ENCODE measurements at places on chromosomes 2 and 18. TPM values are rescaled to one million over a fixed set of nuclear protein-coding genes. Genes with fewer than 3 reads are reported as not detected.

DNA sequence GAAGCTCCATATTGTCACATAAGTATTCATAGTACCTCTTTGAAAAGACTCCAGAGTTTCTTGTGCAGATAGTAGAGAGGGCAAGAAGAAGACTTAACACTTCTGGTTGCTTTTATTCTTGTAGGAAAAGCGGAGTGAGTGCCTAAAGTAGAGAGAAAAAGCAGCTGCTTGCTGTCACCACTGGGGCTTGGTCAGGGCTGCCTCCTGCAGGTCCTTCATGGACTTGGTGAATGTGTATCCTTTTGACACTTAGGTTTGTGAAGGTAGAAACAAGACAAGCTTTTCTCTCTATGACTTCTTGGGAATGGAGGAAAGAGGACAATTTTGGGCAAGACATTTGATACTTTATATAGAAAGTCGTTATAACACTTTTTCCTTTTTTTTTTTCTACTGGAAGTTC, 312.8 kb upstream of the FANCL start:
- peak; percentile 5 for DNase-seq
- H3K36me3 ChIP-seq = no peaks in the 10 kb centered on the region
- H3K4me3 ChIP-seq = no peak overlapping the region
- H3K27me3 ChIP-seq = peaks cover 1% of the 10 kb centered on the region

DNA sequence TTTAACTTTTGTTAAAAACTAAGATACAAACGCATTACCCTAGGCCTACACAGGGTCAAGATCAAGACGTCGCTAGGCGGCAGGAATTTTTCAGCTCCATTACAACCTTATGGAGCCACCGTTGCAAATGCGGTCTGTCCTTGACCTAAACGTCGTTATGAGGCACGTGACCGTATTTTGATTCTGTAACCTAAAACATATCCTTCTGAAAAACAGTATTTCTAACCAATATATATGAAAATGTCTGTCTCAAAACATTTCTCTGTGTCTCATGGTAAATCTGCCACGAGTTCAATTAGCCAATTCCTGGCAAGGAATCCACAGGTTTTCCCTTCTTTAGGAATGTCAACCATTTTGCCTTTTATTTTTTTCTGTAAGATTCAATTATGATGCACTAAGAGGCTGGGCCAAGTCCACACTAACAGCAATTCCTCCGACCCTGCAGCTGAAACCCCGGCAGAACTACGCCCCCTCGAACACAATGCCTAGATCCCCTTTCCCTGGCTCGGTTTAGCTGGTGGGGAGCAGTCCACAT, 1.7 kb downstream of the RTN4 start:
- peaks cover 50% of the 10 kb centered on the region for H3K4me1 ChIP-seq
- H3K27ac ChIP-seq = peak overlapping the region; percentile 91

- no peak overlapping the region for H3K4me3 ChIP-seq
- H3K36me3 ChIP-seq = no peaks in the 10 kb centered on the region
- no peak overlapping the region for H3K27ac ChIP-seq
- peaks cover 30% of the 10 kb centered on the region for H3K27me3 ChIP-seq
- peaks cover 6% of the 10 kb centered on the region for H3K4me1 ChIP-seq
- peak; percentile 21 for DNase-seq
Measured at GRCh38 chr2:216698895-216699294, 3.5 kb upstream of the IGFBP5 start.

GRCh38 chr2:145095641-145096435, 575.9 kb upstream of the ZEB2 start:
- no peaks in the 10 kb centered on the region for H3K36me3 ChIP-seq
- H3K27ac ChIP-seq = no peak overlapping the region
- no peak for DNase-seq
- H3K4me1 ChIP-seq = no peaks in the 10 kb centered on the region
- no peak overlapping the region for H3K4me3 ChIP-seq

DNA sequence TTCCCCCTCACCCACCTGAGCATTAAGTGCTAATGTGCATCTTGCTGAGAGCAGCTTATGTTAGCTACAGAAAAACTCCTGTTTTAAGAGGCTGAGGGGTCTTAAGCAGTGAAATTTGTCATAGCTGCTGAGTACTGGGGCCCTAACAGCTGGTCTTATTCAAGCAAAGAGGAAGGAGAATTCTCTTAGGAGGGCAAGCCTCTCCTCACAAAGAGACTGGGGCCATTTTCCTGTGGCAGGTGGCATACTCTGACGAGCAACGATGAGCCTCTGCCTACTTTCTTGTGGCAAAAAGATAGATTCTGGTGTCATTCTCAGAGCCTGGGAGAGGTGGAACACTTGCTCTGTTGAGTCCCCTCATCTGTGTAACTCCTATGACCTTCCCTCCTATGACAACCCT, 53.2 kb downstream of the SPRED2 start:
- no peak overlapping the region for H3K4me3 ChIP-seq
- DNase-seq = no peak
- peaks cover 4% of the 10 kb centered on the region for H3K27me3 ChIP-seq
- no peaks in the 10 kb centered on the region for H3K36me3 ChIP-seq
- H3K4me1 ChIP-seq = peaks cover 43% of the 10 kb centered on the region

DNA sequence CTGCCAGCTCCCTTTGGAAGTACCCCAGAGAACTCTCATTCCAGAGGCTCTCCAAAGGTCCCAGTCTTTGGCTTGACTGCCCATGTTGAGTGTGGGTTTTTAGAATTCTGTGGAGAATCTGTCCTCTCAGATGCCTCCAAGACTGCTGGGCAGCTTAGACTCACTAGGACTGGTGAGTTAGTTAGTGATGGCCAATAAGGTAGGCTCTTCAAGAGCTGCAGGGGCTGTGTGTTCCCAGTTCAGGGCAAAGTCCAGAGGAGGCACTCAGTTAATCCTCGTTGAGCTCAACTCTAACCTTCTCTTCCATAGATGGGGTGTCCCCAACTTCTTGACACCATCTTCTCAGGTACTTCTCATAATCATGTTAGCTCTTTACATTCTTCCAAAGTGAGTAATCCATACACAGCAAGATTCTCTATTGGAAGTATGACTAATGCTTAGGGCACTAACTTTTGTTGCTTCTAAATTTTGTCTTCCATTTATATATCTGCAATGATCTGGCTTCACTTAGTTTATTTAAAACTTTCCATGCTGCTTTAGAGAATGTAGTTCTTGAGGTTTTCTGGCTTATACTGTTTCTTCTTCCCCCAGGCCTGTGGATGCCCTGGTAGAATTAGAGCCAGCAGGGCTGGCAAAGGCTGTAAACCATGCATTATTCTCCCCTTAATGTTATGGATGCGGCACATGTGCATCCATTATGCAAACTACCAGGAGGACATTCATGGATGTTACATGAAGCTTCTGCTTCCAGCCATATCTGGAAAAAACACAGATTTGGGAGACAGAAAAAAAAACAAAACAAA, 88.9 kb downstream of the POLE4 start:
- no peaks in the 10 kb centered on the region for H3K36me3 ChIP-seq
- no peaks in the 10 kb centered on the region for H3K27me3 ChIP-seq
- H3K4me3 ChIP-seq = no peak overlapping the region
- DNase-seq = no peak

GRCh38 chr2:64277101-64277849, 133.1 kb upstream of the PELI1 start:
- no peak for DNase-seq
- H3K27ac ChIP-seq = no peak overlapping the region
- H3K27me3 ChIP-seq = no peaks in the 10 kb centered on the region
- H3K36me3 ChIP-seq = no peaks in the 10 kb centered on the region

DNA sequence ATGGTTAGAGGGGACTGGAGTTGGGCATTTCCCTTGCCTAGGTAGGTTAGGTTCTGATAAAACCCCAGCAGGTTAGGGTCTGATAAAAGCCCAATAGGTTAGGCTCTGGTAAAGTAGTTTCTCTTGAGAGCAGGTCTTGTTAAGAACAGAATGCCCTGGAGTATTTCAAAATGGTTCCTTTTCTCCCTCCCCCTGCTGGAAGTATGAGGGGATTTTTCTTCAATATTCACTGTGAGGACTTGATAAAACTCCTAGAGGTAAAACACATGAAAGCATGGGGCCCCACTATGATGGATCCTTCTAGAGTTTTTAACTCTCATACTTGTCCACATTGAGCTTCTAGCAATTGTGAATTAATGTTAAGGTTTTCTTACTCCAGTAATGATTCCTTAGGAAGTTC, 27.6 kb downstream of the ANKAR start:
- H3K4me3 ChIP-seq = no peak overlapping the region
- peaks cover 4% of the 10 kb centered on the region for H3K36me3 ChIP-seq
- no peaks in the 10 kb centered on the region for H3K27me3 ChIP-seq
- H3K27ac ChIP-seq = no peak overlapping the region

DNA sequence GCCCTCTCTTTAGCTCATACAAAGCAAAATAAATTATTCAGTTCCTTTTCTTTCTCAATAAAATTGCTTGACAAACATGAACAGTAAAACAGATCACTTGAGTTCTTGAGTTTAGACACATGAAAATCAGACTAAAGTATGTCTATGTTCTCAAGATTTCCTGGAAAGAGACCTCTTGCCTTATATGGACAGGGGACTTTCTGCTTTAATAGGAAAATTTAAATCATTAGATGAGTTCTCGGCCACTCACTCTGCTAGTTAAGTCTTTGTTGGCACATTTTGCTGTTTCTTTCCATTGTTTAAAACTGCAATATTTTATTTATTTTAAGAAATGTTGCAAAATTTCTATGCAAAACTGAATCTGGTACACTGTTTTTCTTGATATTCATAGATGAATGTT, 207.8 kb downstream of the RND3 start:
- no peak for DNase-seq
- H3K27me3 ChIP-seq = no peaks in the 10 kb centered on the region
- H3K4me3 ChIP-seq = no peak overlapping the region

GRCh38 chr2:83536556-83536955, 922.5 kb downstream of the SUCLG1 start:
- no peak overlapping the region for H3K4me3 ChIP-seq
- no peaks in the 10 kb centered on the region for H3K36me3 ChIP-seq
- H3K27ac ChIP-seq = no peak overlapping the region
- no peak for DNase-seq
- H3K27me3 ChIP-seq = no peaks in the 10 kb centered on the region

GRCh38 chr2:221596192-221596591, 24.1 kb upstream of the EPHA4 start:
- H3K4me1 ChIP-seq = no peaks in the 10 kb centered on the region
- H3K36me3 ChIP-seq = no peaks in the 10 kb centered on the region
- no peak overlapping the region for H3K27ac ChIP-seq
- no peak overlapping the region for H3K4me3 ChIP-seq
- DNase-seq = no peak

DNA sequence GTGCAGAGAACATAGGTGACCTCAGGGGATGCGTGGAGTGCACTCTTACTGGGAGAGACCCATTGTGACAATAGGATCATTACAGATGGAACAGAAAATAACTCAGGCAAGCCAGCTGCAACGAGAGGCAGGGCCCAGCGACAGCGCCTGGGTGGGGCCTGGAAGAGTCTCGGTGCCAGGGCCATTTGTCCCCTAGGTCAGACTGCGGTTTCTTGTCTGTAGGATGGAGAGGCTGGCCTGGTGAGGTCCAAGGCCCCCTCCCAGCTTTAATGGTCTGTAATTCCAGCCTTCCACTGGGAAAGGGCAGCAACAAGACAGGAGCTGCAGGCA, 208.6 kb upstream of the APCDD1 start:
- H3K4me1 ChIP-seq = no peaks in the 10 kb centered on the region
- no peak for DNase-seq
- H3K4me3 ChIP-seq = no peak overlapping the region
- no peaks in the 10 kb centered on the region for H3K36me3 ChIP-seq

DNA sequence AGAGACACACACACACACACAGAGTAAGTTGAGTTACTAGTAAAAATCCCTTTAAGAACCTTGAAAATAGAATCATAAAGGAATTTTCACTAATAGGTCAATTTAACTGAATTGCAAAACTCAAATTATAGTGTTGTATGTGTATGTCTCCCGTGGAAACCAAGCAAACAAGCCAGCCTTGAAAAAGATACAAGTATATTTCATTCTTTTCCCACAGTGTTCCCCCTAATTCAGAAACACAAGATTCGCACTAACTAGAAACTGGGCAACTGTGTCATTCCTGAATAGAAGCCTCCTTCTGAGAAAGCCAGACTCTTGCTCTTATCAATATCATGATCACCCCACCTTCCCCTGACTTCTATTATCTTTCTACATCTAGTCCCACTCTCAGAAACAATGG, 229.5 kb downstream of the PIEZO2 start:
- no peak overlapping the region for H3K27ac ChIP-seq
- DNase-seq = no peak
- no peaks in the 10 kb centered on the region for H3K36me3 ChIP-seq
- H3K4me1 ChIP-seq = no peaks in the 10 kb centered on the region
- no peak overlapping the region for H3K4me3 ChIP-seq

GRCh38 chr18:52844323-52844722, 504.3 kb downstream of the DCC start:
- H3K4me3 ChIP-seq = no peak overlapping the region
- H3K27me3 ChIP-seq = no peaks in the 10 kb centered on the region
- no peak for DNase-seq

- H3K36me3 ChIP-seq = peaks cover 26% of the 10 kb centered on the region
- H3K27ac ChIP-seq = no peak overlapping the region
- no peak overlapping the region for H3K4me3 ChIP-seq
- DNase-seq = no peak
- no peaks in the 10 kb centered on the region for H3K27me3 ChIP-seq
- H3K4me1 ChIP-seq = no peaks in the 10 kb centered on the region
Measured at GRCh38 chr2:96832408-96832753, 11.4 kb downstream of the ANKRD23 start.

DNA sequence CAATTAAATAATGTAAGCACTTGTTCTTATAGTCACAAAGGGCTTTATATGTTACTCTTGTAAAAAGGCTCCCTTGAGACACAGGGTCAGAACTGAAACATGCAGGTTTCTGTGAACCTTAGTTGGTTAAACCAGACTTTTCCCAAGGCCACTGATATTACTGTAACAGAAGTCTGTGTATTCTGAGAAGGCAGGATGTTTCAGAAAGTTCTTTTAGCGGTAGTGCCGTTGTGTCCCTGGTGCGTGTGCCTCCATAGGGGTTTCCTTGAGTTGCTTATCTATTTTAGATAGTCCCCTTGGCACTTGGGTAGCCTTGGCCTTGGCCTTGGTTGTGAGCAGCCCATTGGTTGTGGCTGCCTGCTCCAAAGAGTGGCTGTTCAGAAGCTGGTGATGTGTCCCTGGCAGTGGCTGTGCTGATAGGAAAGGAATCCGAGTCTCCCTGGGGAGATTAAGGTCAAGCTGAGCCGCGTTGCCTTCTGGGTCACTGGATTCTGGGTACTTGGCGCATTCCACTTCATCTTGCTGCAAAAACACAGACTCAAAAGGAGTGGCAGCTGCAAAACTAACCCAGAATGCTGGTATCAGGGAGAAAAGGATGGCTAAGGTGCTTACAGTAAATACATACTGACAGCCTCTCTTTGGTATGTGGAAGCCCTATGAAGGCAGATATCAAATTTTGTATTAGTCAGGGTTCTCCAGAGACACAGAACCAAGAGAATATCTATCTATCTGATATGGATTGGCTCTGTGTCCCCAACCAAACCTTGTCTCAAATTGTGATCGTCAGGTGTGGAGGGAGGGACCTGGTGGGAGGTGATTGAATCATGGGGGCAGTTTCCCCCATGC, 69.7 kb downstream of the FHOD3 start:
- no peak for DNase-seq
- H3K4me3 ChIP-seq = no peak overlapping the region
- no peaks in the 10 kb centered on the region for H3K4me1 ChIP-seq
- H3K27me3 ChIP-seq = peaks cover 13% of the 10 kb centered on the region
- no peaks in the 10 kb centered on the region for H3K36me3 ChIP-seq

LRATD1 gene
- not detected for total RNA-seq

SLC8A1 gene
- 0.34 TPM for total RNA-seq

CPO gene
- not detected for total RNA-seq

ANKRD30B gene
- total RNA-seq = not detected

MTIF2 gene
- 51.1 TPM for total RNA-seq

RBM44 gene
- 0.87 TPM for total RNA-seq

PDE6D gene
- 22.8 TPM for total RNA-seq

SLC14A1 gene
- total RNA-seq = 3.1 TPM

ARHGAP25 gene
- 59.3 TPM for total RNA-seq

MC4R gene
- not detected for total RNA-seq

Measured in activated CD8-positive, alpha-beta T cell treated with anti-CD3 and anti-CD28 coated beads for 36 hours (primary cell).